ENCODE measurements at places on chromosomes 4 and X.

- DNase-seq, result no peak
Measured at GRCh38 chr4:24646798-24647460, 62.6 kb upstream of the DHX15 start.

DNA sequence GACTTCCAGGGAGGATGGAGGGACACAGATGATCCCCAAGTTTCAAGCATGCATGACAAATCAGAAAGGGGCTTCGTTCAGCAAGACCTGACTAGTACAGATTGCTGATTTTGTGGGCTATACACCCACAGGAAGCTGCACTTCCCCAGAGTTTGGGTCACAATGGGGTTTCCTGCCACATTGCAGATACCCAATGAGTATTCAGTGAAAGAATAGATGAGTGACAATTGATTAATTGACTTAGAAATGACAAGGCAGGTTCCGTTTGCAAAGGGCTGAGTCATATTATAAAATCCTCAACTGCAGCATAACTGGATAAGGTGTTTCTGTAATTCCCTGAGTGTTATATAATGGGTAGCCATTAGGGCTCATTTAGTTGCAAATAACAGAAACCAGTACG, 146.6 kb upstream of the TBL1X start:
- DNase-seq, result no peak

DNA sequence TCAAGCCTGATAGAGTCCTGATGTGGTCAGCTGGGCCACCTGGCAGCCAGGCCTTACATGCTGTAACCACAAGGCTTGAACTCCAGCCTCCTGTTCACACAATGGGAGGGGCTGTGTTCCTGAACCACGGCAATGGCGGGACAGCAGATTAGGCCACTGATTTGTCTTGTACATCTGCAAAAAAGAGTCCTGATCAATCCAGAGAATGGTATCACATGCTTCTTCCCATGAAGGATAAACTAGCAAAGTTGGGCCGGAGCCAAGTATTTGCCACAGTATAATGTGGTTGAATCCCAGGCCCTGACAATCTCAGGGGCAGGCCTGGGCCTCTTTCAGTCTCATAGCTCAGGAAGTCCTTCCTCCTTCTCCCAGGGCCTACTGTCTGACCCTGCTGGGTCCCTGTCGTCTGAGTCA, 2182.5 kb upstream of the AGA start:
- no peak for DNase-seq

GRCh38 chr4:27057053-27057452, 196.4 kb downstream of the STIM2 start:
- no peak for DNase-seq

DNA sequence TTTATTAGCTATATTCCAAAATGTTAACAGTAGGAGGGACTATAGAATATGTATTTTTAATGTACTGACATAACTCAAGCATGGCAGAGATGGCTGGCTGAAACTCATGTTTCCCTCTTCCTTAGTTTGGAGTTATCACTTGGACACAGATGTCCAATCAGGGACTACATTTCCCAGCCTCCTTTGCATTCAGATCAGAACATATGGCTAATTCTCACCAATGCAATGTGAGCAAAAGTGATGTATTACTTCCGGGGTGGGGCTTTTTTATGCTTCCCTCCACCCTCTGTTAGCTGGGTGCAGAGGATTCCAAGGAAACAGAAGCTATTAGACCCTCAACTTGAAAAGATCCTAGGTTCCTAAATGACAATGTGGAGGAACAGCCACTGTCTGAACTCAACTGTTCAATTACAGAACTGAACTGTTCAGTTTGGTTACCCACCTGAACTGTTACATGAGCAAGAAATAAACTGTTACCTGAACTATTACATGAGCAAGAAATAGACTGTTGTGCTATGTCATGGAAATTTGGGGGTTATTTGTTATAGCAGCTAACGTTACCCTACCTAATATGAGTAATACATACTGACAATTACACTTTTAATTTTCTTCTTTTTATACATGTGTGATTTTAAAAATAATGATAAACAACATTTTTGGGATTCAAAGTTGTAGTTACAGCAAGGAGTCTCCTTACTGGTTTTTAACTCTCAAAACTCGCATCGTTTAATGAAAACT, 29.6 kb upstream of the ERVMER34-1 start:
- no peak for DNase-seq

DNA sequence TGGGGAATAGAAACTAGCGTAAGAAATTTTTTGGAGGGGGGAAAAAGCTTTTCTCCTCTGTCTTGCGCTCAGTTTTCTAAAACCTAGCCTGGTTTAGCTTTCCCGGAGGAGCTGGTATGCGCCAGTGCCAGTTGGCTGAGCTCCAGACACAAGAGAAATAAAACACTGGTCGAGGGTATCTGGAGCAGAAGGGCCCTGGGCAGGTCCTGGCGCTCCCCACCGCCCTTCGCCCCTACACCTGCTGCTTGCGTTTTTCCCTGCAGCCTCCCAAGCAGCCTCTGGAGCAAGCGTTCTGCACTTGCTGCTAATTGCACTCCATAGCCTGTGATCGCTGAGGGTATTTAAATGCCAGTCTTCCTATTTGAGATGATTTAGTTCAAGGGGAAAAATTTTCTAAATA, 816 bp downstream of the EREG start:
- DNase-seq, result peak; percentile 22

DNA sequence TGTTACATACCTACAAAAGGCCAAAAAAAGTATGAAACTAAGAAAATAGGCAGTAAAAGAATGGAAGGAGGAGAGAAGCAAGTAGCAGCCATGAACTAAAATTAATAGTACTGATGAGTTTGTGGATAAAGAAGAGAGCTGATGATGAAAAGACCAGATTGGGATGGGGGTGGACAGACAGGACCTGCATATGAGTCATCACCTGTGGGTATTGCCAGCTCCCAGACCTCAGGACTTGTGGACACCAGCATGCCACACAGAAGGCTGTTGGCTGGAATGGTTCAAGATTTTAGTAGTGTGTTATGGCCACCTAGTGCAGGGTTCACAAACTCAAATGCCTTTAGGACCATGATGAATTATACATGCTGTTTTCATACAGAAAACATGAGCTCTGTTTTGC, 58.9 kb downstream of the ARX start:
- DNase-seq, result no peak
